ENCODE measurements at places on chromosomes 11 and 22.

DNA sequence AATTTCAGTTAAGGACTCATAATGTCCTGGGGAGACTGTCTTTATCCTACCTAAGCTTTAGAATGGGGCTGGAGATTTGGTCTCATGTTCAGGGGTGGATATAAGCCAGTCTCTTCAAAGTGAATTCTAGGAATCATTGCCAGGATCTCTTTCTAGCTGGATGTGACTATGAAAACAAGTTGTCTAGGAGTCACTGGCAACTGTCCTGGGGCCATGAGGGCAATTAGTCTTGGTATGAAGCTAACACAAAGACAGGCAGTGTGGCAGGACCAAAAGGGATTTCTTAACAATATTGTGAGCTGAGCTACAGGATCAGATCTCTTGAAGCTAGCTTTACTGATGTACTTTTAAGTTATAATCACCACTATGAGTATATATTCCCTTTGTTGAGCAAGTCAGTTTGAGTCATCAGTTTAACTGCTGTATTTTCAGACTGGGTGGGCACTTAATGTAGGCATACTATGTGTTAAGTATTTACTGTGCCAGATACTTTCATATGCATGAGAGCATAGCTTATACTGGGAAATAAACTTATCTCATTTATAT is 390.0 kb upstream of the CCDC90B start:
- DNase-seq: no peak

DNA sequence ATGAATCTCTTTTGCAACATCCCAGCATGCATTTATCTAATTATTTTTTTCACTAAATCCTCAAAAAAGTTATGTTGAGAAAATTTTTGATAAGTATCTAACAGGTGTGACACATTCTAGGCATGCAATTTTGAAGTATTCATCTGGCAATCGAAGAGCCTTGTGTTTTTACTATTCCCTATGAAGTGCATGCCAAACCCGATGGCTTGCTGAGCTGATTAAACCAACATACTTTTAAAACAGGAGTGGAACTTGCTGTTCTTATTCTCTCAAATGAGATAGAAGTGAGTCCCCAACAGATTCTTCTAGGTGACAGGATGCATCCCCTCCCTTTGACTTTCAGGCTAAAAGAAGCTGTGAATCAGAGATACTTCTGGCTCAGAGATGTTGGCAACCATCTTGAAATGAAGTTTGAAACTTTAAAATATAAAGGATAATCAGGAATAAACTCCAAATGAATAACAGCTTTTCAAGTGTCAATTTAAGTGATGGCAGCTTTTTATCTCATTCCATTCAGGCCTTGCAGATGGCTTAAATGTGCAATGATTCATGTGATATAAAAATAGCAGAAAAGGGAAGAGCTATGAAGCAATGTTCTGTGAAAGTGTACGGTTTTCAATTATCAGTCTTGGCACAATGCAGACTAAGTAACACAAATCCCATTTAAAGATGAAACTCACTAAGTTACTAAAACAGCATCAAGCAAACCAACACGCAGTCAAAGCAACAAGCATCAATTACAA is 67.7 kb downstream of the APOL5 start:
- DNase-seq: no peak

DNA sequence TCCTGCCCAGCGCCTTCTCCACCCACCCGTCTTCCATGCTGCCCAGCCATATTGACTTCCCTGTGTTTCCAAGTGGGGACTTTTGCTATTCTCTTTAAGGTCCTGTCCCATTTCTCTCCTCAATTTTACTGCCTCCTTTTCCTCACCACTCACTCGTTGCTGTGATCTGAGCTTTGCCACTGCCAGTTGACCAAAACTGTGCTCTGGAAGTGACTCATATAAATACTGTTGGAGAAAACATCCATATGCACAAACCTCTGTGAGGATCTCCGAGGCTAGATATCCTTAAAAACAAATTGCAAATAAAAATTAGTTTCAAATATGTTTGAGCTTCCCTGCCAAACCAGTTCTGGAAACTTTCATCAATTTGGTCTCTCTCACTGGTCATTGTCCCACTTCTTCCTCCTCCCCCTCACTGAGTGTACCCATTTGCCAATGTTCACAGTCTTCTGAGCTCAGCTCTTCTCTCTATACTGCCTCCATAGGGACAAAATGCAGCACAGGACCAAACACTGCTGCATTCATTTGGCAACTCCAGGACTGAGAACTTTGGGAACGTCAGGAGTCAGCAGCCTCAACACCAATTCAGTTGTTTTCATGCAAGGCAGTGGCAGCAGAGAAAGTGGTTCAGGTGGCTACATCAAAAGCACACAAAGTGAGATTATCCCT is 34.0 kb upstream of the MMP13 start:
- no peak for DNase-seq

DNA sequence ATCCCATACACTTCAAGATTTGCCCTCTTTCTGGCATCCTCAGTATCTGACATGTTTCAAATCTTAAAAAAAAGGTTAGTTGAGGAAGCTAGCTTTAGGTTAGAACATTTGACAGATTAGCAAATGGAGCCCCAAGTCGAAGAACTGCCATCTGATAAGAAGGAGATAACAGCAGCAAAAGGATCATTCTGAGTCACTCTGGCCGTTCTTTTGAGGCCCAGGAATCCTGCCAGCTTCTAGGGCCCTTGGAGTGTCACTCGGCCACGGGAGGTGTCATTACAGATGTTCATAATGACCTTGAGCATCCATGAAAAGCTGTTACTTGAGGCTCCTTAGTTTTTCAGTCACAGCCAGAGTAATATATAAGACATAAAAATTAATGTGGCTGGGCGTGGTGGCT is 132.1 kb upstream of the RASSF10 start:
- no peak for DNase-seq

DNA sequence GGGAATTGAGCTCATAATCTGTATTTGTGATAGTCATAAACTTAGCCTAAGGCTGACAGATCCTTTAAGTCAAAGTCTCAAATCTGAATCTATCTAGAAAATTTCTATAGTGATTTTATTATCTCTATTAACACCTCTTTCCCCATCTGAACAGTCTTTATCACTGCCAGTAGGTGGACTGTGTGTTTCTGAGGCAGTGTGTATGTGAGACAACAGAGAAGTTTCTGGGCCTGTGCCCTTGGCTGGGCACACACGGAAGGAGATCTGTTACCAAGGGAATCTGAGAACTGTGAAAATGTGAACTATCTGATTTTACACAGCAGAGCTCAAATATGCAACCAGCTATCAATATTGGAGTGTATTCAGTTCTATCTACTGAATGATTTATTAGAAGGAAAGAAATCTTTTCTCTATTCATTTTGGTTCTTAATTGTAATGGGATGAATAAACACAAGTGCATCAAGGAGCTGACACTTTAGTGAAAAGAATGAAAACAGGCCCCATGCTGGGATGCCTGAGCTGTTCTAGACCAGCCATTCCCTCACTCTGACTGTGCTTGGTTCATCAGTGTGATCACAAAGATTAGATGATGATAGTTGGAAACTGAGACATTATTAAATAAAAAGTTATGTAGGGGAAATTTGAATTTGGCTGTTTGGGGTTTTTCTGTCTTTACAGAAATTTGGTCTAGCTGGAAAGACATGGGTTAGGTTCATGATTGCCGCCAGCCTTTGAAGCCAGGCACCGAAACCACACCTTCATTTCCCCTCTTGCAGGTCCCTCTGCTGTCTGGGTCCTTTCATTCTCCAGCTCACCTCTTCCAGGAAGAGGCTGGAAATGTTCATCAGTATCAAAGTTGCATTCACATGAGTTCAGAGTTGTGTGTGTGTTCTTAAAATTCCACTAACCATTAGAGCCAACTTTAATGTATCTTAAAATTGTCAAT is 68.1 kb downstream of the LIF start:
- no peak for DNase-seq

- DNase-seq: no peak
Observed at GRCh38 chr11:1480191-1480554, 6.4 kb downstream of the MOB2 start.

DNA sequence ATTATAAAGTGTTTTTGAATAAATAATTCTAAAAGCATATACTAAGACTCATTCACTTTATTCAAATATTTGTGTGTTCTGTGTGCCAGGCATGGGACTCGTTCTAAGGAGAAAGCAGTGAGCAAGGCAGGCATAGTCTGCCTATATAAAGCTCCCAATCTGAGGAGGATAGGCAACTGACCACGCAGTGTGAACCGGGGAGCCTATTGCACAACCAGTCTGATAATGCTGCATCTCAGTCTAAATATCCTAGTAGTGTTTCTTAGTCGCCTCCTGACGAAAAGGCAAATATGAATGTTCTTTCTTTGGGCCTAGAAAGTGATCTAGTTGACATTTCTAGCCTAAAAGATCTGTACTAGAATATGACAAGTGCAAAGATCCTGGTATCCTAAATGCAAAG is 98.3 kb downstream of the C11orf65 start:
- no peak for DNase-seq

DNA sequence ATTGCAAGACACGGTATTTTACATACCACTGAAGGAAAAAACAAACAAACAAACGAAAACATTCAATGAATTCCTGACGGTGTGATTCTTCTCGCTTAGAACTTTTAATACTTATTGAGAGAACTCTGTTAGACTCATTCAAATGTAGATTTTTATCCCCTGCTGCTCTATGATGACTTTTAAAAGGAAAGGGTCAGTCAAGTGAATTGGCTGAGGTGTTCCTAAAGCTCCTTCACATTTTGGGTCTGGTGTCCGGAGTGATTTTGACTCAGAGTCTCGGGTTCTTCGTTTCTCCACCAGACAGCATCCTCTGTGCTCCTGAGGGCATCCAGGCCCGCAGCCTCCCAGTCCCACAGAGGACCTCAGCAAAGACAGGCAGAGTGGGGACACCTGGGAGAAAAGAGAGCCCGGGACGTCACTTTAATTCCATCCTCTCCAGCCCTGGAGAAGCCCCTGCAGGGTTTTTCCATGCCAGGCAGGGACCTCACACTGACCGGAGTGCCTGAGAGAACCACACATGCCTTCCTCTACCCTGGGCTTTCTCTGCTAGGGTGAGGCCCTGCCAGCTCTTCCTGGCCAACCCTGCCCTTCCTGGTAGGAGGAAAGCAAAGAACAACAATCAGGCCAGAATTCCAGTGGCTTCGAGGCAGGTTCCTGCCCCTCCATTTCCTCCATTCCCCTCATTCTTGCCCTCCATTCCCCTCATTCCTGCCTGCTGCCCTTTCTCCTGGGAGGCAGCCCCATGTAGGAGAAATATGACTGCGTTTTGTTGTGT is 1.4 kb upstream of the CSF2RB start:
- no peak for DNase-seq

DNA sequence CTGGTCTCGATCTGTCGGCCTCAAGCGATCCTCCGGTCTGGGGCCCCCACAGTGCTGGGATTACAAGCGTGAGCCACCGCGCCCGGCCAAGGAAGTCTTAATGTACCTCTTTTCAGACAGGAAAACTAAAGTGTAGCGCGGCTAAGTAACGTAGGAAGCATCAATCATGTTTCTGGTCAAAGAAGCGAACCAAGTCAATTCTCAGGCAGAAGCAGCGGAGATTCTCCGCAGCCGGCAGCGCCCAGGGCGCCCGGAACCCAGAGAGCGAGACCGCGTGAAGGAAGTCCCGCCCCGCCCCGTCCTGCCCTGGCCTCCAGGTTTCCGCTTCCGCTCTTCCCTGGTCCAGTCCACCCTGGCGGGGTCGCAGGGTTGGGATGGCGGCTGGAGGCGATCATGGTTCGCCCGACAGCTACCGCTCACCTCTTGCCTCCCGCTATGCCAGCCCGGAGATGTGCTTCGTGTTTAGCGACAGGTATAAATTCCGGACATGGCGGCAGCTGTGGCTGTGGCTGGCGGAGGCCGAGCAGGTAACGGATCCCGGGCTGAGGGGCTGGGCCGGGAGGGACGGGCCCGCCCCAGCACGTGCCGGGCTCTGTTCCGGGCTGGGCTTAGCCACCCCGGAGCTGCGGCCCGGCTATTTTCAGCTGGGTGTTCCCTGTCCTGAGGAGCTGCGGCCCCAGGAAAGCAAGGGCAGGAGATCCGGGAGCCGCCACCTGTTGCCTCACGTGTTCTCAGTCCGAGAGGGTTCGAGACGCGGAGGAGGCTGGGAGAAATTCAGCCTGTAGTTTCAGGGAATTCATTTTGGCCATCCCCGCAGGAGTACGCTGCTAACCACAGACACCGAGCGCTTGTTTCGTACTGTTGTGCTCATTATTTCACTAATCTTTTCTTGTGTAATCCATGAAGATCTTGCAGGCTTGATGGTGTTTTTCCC is at the start of gene ADSL:
Gene ADSL, plus strand, starts transcription at position 316 of the 934 bp plus-strand sequence. Its CDS starts 59 bp downstream, at position 375.
- DNase-seq: peak; percentile 73

DNA sequence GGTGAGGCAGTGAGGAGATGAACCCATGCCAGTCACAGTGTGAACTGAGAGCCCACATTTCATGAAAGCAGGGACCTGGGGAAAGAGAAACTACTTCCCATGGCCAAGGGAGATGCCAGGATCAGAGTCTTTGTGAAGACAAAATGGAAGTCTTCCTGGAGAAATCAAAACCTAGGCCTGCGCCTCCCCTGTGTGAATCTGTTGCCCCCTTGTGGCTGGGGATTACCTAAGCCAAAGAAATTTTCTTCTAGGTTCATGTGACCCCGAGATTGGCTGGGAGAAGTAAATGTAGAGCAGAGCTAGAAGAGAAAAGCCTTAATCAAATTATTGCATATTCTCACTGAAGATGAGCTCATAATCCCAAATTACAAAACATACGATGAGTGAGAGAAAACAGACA is 1075.3 kb downstream of the TBC1D22A start:
- no peak for DNase-seq

GRCh38 chr11:9203691-9204311 is 61.3 kb downstream of the DENND5A start:
- no peak for DNase-seq

DNA sequence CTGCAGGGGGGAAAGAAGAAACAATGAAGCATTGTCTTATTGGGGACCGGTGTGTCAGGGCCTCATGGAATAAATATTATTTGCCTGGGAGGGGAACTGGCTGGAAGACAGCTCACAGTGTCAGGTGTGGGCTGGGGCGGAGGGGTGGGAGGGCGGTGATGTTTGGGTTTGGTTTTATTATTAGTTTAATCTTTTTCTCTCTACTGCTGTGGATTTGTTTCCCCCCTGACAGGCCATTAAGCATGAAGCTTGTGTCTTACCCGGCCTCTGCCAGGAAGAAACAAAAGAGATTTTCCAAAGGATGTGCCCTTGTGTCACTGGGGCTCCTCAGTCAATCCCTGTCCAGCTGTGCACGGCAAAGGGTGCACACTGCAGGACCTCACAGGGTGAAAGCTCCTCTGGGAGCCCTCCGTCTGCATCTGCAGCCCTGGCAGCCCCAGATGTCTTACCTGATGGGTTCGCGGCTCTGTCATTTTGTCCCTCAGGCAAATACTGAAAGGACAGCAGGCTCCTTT is 203.1 kb upstream of the TMEM45B start:
- no peak for DNase-seq
